ENCODE measurements at places on chromosomes 11 and 22. TPM values are rescaled to one million over a fixed set of nuclear protein-coding genes. Genes with fewer than 3 reads are reported as not detected.

Gene DDI1
- total RNA-seq = not detected

DNA sequence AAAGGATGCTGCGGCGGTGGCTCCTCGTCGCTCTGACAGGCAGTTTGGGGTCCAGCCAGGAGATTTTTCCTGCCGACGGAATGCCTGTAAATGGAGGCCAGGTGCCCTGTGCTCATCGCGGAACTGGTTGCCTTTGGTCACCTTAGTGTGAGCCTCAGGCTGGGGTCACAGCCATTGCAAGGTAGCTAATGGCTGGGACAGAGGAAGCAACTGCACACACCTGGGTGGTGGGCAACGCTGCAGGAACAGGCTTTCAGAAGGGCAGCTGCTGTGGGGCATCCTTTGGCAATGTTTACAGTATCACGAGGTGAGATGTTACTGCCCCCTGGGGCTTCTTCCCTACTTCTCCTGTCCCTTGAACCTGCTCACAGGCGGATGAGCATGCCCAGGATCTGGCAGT is 205.5 kb downstream of the GRIK4 start:
- H3K4me3 ChIP-seq = no peak overlapping the region
- no peak overlapping the region for H3K27ac ChIP-seq
- H3K27me3 ChIP-seq = peaks cover 7% of the 10 kb centered on the region
- no peaks in the 10 kb centered on the region for H3K36me3 ChIP-seq
- no peak for DNase-seq

DNA sequence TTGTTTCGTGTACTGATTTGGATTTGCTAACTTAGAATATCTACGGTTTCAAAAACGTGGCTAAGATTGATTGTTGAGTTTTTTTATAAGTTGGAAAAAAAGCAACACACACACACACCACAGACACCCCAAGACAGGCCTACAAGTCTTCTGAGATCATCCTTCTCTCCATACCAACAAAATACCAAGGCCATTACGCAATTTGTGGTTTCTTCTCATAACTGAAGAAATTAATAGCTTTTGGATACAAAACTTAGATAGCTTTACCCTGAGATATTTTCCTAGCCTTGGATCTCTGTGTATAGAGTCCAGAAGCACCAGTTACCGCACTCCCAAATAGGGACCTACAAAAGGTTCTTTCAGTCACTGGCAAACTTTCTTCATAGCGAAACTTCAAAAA is 113.6 kb downstream of the SIK3 start:
- H3K4me1 ChIP-seq = peaks cover 72% of the 10 kb centered on the region
- no peak for DNase-seq
- no peak overlapping the region for H3K27ac ChIP-seq
- H3K27me3 ChIP-seq = no peaks in the 10 kb centered on the region
- no peak overlapping the region for H3K4me3 ChIP-seq
- peaks cover 15% of the 10 kb centered on the region for H3K36me3 ChIP-seq

GRCh38 chr11:44611687-44612434 is 46.4 kb downstream of the CD82 start:
- peaks cover 52% of the 10 kb centered on the region for H3K36me3 ChIP-seq
- peaks cover 82% of the 10 kb centered on the region for H3K4me1 ChIP-seq
- DNase-seq = peak; percentile 74
- H3K4me3 ChIP-seq = peak overlapping the region; percentile 28
- no peaks in the 10 kb centered on the region for H3K27me3 ChIP-seq

DNA sequence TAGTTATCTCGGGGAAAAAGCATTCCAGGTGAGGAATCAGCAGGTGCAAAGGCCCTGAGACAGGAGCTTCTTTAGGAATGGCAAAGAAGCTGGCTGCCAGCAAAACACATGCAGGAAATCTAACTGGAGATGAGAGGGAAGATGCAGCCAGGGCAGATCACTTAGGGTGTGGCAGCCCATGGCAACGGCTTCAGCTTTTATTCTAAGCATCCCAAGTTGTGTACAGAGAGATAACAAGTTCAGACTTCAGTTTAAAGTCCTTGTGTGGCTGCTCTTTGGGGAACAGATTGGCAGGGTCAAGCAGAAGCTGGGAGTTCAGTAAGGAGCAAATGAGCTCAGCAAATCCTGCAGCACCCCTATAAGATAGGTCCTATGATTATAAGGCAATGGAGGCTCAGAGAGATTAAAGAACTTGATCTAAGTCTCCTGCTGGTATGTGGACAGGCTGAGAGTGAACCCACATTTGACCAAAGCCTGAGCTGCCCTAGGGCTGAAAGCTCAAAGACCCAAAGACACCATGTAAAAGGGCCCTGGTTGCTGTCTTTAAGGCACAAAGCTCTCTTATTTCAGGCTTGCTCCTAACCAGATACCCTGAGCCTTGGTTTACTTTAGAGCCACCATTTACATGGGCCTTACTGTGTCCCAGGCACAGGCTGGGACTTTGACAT is 466.8 kb downstream of the SOX6 start:
- H3K4me1 ChIP-seq = no peaks in the 10 kb centered on the region
- H3K27ac ChIP-seq = no peak overlapping the region
- no peaks in the 10 kb centered on the region for H3K36me3 ChIP-seq
- no peak overlapping the region for H3K4me3 ChIP-seq
- no peaks in the 10 kb centered on the region for H3K27me3 ChIP-seq
